ENCODE measurements at places on chromosomes 4 and X. TPM values are rescaled to one million over a fixed set of nuclear protein-coding genes. Genes with fewer than 3 reads are reported as not detected.

The POU4F2 gene
- not detected for total RNA-seq

The PPP1R2C gene
- not detected for total RNA-seq

The SUPT20HL1 gene
- total RNA-seq: not detected

The MEPE gene
- total RNA-seq: not detected

The MAGEA11 gene
- not detected for total RNA-seq

The ARHGAP36 gene
- total RNA-seq: not detected

The CYBB gene
- 5.3 TPM for total RNA-seq

The LONRF3 gene
- 1.6 TPM for total RNA-seq

The MAGEB17 gene
- total RNA-seq: not detected

The FGFBP2 gene
- total RNA-seq: 23.9 TPM

The DCAF8L2 gene
- not detected for total RNA-seq

The SPATA4 gene
- not detected for total RNA-seq

The GPRASP1 gene
- total RNA-seq: 14.0 TPM

The GPRIN3 gene
- 25.5 TPM for total RNA-seq

The IL2RG gene
- total RNA-seq: 389 TPM

The SPANXD gene
- not detected for total RNA-seq

The RELL1 gene
- total RNA-seq: 36.8 TPM

The KIT gene
- total RNA-seq: 0.64 TPM

The ARHGAP4 gene
- total RNA-seq: 341 TPM

The DDX53 gene
- not detected for total RNA-seq

The RPL9 gene
- total RNA-seq: 1,040 TPM

The TLR10 gene
- 0.25 TPM for total RNA-seq

The ELMOD2 gene
- 22.9 TPM for total RNA-seq

The USP17L30 gene
- not detected for total RNA-seq

The ARR3 gene
- total RNA-seq: not detected

The ATP1B4 gene
- not detected for total RNA-seq

The MAGEA2B gene
- not detected for total RNA-seq

The NSUN7 gene
- total RNA-seq: 0.25 TPM

The GAGE12J gene
- total RNA-seq: not detected

The STK32B gene
- total RNA-seq: not detected

The IL1RAPL1 gene
- not detected for total RNA-seq

The PAGE2 gene
- not detected for total RNA-seq

The CLDN34 gene
- not detected for total RNA-seq

The HDX gene
- total RNA-seq: 1.4 TPM

The GALNT7 gene
- total RNA-seq: 16.2 TPM

The MAGEA1 gene
- not detected for total RNA-seq

The NPY2R gene
- total RNA-seq: not detected

The FOXP3 gene
- 23.3 TPM for total RNA-seq

The SH3RF1 gene
- 0.14 TPM for total RNA-seq

The FAM236C gene
- total RNA-seq: not detected

The SULT1B1 gene
- 2.0 TPM for total RNA-seq

The CSAG2 gene
- total RNA-seq: 0.61 TPM

The CRLF2 gene
- 1.5 TPM for total RNA-seq

The XAGE2 gene
- not detected for total RNA-seq

The FAM3A gene
- total RNA-seq: 42.3 TPM

The PLAC8 gene
- 314 TPM for total RNA-seq

The CT47B1 gene
- total RNA-seq: not detected

The CLTRN gene
- total RNA-seq: not detected

The IDUA gene
- 38.7 TPM for total RNA-seq

Measured in activated naive CD8-positive, alpha-beta T cell treated with anti-CD3 and anti-CD28 coated beads, Interleukin-2, amount 10 ng/mL, durations not matched to agents 7 days and 5 days (primary cell).